ENCODE measurements at places on chromosomes 6 and 20.

DNA sequence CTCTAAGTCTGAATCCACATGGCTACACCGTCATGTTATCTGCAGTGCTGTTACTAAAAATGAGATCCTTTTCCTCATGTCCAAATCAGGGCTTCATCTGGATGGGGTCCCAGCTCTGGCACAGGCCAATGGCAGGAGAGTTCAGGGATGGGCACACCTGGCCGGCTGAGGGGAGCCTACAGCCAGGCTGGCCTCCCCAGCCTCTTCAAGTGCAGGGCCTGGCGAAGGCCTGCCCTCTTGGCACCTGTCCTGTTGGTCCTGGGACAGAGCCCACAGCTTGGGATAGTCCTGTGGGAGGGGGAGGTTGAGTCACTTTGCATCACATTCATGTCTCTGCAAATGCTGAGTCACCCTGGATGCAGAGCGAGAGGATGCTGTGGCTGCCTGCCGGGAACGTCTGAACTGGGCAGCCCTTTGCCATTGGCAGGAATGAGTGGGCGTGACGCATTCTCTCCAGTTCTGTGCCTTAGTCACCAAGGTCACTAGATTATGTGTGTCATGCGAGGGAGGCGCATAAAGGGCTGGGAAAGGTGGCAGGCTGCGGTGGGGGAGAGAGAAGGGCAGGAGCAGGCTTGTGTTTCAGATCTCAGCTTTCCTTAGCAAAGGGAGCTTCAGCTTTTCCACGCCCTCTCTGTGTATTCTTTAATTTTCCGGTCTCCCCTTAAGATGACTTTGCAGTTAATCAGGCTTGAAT is 223.2 kb upstream of the ECI2 start:
- peak; percentile 93 for DNase-seq

GRCh38 chr20:3156811-3157619 is 2.6 kb downstream of the FASTKD5 start:
- no peak for DNase-seq

- no peak for DNase-seq
These were observed 30.2 kb downstream of the RANBP9 start for GRCh38 chr6:13681305-13682061.

DNA sequence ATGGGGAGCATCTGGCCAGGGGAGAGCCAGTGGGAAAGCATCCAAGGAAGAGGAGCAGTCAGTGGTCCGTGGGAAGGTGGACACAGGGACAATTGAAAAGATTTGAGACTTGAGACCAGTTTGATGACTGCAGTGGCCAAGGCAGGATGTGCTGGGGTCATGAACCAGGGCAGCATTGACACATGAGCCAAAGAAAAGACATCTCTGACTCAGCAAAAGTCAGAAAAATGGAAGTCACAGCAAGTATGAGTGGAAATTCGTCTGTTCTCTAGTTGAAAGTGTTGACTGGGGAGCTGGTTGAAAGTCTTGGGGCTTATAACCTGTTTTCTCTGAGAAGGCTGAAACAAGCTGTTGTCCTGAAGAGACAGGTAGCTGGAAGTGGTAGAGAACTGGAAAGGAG is 31.3 kb downstream of the RAB22A start:
- DNase-seq, result no peak

DNA sequence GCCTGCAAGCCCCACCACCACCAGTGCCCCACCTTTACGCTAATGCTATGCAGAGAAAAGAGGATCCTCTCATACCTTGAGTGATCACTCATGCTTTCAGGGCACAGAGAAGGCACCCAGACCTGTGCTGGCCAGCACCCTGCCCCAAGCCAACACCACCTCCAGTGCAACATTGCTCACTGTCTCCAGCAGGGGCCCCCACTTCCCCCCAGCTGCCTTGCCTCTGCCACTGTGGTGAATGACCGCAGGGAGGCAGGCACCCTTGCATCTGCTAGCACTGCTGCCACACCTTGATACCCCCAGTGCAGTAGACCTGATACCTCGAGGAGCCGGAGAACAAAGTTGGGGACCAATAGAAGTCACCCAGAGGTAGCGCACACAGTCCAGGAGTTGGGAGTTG is 139.2 kb upstream of the PLN start:
- DNase-seq, result no peak

- DNase-seq, result no peak
These were observed 217.0 kb downstream of the HAO1 start for GRCh38 chr20:7723284-7723683.

GRCh38 chr20:19284400-19285178 is 72.1 kb downstream of the SLC24A3 start:
- no peak for DNase-seq

DNA sequence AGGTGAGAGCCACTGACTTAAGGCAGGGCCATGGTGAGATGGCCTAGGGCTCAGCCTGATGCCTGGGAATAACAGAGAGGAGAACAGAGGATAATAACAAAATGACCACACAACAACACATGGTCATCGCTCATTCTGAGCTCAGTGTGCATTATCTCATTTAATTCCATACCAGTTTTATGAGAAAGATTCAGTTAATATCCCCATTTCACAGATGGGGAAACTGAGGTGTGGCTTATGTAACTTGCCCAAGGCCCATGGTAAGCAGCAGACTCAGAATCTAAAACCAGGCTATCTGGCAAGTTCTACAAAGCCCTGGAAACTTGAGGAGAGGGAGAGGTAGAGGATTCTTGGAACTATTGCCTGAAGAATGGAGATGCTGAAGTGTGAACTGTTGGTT is 200.9 kb upstream of the PMEPA1 start:
- no peak for DNase-seq

DNA sequence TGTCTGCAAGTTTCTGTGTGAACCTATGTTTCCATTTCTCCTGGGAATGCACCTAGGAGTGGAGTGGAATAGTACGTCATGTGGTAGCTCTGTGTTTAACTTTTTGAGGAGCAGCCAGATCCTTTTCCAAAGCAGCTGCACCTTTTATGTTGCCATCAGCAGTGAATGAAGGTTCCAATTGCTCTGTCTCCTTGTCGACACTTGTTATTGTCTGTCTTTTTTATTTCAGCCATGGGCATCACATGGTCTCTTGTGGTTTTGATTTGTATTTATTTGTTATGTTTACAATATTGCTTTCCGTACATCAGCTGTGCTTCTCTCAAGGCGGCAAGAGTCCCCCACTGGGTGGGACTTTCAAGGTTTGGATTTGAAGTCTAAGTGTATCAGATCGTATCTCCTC is 33.9 kb upstream of the STX16 start:
- no peak for DNase-seq

GRCh38 chr6:38580030-38580429 is 59.7 kb downstream of the BTBD9 start:
- DNase-seq, result no peak

DNA sequence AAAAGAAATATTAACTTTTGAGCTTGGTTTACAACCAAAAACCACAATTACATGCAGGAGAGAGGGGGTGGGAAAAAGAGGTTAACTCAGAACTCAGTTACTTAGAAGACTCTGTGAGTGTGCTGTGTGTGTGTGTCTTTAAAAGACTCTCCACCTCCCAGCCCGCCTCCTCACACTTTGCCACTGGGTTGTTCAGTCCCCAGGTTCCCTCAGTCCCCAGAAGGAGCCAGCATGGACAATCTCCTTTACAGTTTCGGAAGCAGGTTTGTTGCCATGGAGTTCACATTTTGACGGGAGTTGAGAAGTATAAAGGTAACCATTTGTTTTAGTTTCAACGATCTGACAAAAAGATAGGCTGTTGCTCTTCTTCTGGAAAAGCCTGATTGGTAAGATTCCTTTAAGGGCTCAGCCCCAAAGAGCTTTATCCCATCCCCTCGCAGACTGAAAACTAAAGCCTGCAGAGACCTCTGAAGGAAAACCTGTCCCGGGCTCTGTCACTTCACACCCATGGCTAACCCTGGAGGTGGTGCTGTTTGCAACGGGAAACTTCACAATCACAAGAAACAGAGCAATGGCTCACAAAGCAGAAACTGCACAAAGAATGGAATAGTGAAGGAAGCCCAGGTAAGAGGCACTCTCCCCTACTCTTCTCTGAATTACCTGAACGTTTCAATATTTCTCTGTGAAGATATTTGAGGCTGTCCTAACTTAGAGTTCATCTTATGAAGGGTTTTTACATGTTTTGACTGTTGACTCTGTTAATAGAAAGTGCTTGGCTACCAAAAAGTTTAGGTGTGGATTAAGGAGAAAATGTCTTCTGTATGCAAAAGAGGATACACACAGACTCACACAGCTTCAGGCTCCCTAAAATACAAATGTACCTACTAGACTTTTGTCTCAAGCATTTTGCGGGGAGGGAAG is at the start of gene SPTLC3:
SPTLC3 (plus strand) TSS at position 212 of the 921 bp plus-strand sequence; CDS start at position 508, 296 bp downstream.
- no peak for DNase-seq

DNA sequence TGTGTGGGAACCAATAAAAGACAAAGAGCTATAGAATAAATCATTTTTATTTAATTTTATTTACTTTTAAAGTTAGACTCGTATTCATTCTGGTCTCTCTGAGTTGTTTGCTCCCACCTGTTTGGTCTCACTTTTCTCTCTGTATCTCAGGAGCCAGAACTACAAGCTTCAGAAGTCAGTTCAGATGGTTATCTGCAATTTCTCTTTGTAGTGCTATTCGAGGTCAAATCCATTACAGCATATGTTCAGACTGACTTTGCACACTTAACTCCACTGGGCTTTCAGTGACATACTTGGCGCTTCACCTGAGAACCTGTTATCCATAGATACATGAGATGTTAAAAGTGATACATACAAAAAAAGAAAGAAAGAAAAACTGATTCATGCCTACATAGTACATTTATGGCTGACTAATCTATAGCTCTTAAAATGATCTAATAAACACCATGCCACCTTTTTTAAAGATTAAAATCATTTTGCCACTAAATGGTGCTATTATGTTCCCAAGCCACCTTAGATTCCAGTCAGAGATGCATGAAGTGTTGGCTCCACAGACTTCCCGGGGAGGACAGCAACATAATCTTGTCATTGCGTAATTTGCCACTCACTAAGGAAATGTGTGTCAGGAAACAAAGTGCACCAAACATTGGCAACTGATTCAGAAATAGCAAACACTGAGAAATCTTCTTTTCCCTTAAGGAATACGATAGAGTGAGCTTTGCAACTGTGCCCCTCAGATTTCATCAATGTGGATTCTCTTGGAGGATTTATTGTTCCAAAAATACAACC is 396.7 kb downstream of the HACE1 start:
- no peak for DNase-seq

DNA sequence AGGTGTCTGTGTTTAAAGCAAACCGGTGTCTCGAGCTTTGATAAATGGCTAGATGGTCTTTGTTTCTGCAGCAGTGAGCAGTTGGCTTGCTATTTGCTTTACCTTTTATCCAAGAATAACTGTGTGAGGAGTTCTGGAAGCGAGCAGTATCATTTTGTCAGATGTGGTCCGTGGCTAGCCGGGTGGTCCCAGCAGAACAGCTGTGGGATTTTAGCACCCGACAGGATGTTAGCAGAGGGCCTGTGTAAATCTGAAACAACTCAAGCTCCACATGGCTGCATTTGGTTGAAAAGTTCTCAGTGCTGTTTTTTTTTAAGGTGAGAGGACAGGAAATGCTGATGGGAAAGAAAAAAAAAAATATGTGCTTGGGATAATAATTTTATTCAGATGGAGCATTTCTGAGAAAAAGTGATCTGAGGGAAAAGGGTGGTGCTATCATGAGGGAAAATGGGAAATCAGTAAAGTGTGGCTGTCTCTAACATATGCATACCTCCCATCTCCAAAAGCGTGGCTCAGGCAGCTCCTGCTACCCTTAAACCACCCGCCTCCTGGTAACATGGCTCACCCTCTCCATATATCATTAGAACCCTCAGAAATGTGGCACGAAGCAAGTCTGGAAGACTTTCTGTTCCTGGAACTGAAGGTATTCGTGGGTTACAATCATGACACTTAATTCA is 215.4 kb downstream of the TSHZ2 start:
- DNase-seq, result no peak

GRCh38 chr6:14791526-14791925 is 454.3 kb upstream of the JARID2 start:
- DNase-seq, result no peak

GRCh38 chr20:1569415-1569881 is 11.9 kb upstream of the SIRPD start:
- DNase-seq, result no peak

DNA sequence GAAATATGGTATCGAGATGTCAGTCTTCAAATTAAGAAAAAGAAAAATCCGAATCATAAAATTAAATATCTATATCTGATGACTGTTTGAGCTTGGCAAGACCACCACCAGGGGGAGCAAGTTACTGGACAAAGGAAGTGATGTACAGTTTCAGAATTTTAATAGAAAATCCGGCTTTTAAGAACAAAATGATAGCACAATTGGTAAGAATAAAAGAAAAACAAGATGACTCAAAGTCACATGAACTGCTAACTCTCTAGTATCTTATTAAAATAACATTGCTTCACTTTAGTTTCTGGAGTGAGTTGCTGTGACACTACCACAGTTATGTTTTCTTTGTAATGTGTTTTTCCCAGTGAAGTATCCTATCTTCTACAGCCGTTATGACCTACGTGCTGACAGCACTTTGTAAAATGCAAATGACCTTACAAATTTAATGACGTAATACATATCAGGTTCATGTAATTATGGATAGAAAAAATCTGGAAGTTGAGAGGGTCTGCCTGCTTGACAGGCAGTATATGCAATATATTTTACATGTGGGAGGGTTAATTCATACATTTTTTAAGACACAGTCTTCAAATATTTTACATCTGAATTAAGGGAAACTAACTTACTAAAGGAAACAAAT is 405.3 kb upstream of the HS3ST5 start:
- peak; percentile 15 for DNase-seq

- DNase-seq, result peak; percentile 86
These were observed 151.3 kb upstream of the QKI start for GRCh38 chr6:163263196-163263595.

GRCh38 chr20:32358883-32359632 is 927 bp downstream of the ASXL1 start:
- DNase-seq, result peak; percentile 45

DNA sequence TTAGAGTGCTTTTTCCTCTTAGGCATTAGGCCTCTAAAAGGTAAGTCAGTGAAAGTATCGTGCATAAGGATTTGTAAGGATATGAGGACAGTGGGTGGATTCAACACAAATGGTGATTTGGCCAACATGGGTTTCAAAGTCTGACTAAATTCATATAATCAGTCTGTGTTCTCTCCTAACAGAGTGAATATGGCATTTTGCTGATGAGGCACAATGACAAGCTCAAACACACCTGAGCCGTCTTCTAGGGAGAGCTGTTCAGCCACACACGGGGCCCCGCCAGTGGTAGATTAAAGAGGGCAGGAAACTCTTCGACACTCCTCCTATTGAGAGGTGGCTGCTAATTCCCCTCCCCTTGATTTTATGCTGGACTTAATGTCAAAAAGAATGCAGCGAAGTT is 59.5 kb upstream of the PROKR2 start:
- no peak for DNase-seq

DNA sequence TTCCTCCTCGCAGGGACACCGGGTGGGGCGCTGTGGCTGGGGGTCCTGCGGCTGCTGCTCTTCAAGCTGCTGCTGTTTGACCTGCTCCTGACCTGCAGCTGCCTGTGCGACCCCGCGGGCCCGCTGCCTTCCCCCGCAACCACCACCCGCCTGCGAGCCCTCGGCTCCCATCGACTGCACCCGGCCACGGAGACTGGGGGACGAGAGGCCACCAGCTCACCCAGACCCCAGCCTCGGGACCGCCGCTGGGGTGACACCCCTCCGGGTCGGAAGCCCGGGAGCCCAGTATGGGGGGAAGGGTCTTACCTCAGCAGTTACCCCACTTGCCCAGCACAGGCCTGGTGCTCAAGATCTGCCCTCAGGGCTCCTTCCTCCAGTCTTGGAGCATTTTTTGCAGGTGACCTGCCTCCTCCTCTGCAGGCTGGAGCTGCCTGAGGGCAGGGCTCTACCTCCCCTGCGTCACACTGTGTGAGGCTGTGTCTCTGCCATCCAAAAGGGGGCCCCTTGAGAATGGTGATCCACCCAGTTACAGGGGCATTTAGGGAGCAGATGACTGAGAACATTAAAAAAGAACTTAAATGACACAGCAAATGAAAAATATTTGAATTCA is 3.9 kb upstream of the CNPY3 start:
- DNase-seq, result no peak
